ENCODE measurements at places on chromosomes 2 and 18.
A peak's percentile ranks its signal among the peaks of the same experiment; 100 is the strongest.

- DNase-seq: no peak
These were observed 80.9 kb upstream of the TSPYL6 start for GRCh38 chr2:54336977-54337255.

GRCh38 chr2:67797801-67798540 is 264.8 kb downstream of the C1D start:
- DNase-seq: no peak

DNA sequence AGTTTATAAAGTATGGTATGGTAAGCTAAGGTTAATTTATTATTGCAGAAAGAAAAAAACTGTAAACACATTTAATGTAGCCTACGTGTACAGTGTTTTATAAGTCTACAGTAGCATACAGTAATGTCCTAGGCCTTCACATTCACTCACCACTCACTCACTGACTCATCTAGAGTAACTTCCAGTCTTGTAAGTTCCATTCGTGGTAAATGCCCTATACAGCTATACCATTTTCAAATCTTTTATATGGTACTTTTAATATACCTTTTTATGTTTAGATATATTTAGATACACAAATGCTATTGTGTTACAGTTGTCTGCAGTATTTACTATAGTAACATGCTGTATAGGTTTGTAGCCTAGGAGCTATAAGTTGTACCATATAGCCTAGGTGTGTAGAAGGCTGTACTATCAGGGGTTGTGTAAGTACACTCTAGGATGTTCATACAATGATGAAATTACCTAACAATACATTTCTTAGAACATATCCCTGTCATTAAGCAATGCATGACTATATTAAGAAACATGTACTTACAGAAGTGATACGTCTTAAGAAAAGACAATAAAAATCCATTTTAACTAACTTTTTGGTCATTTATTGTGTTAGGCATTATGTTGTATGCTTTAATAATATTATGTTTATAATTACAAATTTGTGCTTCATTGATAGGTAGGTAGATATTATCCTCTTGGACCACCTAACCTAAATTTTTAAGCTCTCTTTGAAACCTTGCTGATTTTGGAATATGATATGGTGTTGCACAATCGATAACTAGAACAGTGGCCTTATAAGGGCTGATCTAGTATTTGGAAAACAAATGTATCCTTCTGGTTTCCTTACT is 51.9 kb downstream of the VRK2 start:
- no peak for DNase-seq

- DNase-seq: no peak
These were observed at the start of gene FZD7 for GRCh38 chr2:202033317-202034248. Gene FZD7, plus strand, starts transcription at chr2:202033855. Its CDS starts 793 bp downstream, at chr2:202034648.

DNA sequence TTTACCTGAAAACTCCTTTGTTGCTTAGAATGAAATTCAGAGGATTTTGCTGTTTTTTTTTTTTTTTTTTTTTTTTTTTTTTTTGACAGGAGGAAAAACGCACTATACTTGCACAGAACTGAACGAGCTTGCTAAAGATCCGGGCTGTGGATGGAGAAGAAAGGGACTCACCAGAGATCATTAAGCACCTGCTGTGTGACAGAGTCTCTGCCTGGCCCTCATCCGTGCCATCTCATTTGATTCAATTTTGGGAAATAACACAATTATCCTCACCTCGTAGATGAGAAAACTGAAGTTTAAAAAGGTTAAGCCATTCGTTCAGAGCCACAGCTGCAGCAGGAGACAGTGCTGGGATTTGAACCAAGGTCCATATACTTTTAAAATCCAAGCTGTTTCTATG is 775.4 kb upstream of the ID2 start:
- no peak for DNase-seq

- no peak for DNase-seq
These were observed 69.3 kb downstream of the MAPK4 start for GRCh38 chr18:50629148-50629631.

- no peak for DNase-seq
These were observed 6.7 kb upstream of the ACAA2 start for GRCh38 chr18:49819823-49820671.

DNA sequence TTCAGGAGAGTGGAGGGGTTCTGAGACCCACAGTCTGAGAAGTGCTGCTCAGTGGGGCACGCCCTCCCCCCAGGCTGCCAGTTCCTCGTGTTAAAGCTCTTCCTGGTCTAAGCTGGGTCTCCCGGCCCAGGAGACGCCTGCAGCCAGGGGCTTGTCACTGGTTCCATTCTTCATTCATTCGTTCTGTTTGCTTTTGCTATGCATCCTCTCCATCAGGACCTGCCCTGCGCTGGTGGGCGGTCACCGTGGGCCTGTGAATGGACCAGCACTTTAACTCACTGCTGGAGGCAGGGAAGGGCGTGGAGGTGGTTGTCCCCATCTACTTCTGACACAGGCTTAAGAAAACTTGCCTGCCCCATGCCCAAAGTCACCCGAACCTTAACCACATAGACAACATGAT is 272.8 kb upstream of the HDAC4 start:
- no peak for DNase-seq

DNA sequence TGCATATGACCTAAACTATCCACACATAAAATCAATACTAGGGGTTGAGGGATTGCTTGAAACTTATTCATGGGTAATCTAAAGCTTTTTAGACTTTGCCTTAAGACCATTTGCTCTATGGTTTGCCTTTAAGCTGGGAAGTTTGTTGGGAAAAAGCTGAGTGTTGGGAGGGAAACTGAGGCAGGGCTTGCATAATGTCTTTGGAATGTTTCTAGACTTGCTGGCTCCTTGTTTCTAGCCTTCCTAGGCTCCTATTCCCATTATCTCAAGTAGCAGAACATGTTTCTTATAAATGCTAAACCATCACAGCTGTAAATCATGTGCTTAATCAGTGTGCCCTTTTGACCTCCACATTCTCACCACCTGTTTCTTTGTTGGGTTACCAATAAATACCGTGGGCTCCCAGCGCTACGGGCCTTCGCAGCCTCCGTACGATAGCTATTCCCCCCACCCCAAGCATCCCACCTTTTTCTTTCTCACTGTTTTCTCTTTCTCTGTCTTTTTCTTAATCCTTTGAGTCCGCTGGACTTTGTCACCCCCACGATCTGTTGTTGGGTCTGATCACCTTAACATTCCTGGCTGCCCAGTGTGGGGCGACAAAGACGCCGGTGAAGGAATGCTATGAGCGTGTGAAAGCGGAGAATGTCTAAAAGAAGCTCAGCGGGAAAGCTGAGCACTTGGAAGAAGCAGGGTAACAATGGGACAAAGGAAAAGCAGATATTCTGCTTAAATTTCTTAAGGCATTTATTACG is 49.4 kb upstream of the CWC22 start:
- DNase-seq: no peak

GRCh38 chr2:50143822-50144575 is 887.9 kb downstream of the NRXN1 start:
- peak; percentile 17 for DNase-seq

DNA sequence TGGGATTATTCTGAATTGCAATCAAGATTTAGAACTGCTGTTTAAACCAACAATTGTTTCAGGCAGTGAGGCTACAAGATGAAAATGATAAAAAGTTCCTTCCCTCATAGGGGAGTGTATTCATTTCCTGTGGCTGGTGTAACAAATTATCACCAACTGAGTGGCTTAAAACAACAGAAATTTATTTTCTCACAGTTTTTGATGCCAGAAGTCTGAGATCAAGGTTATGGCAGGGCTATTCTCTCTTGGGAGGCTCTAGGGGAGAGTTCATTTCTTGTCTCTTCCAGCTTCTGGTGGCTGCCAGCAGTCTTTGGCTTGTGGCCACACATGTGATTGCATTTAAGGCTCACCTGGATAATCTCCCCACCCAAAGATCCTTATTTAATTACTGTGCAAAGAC is 290.5 kb upstream of the ZSWIM2 start:
- DNase-seq: no peak

DNA sequence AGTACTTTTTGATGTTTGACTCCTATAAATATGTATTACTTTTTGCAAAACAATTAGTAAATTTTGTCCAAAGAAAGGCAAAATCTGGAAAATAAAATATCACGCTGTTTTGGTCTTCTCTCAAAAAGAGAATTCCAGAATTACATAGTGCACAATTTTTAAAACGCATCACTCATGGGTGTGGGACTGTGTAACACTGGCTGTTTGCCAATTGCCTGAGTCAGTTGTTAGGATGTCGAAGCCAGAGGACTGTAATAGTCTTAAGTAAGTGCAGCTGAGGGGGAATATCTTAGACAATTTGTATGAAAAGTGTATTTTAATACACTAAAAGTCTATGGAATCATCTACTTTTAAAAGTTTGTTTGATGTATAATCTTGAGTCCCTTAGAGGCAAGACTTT is 24.1 kb upstream of the EPHA4 start:
- DNase-seq: no peak

- DNase-seq: no peak
These were observed 236.8 kb downstream of the DYSF start for GRCh38 chr2:71689968-71690834.

Data from NCI-H524 treated with DMSO at 0.1 percent for 48 hours (cell line).